ENCODE measurements at places on chromosomes 3 and 15. TPM values are rescaled to one million over a fixed set of nuclear protein-coding genes. Genes with fewer than 3 reads are reported as not detected.

ALG1L2 gene
- not detected for total RNA-seq

TF gene
- 0.08 TPM for total RNA-seq

EPHA3 gene
- 0.78 TPM for total RNA-seq

SLC12A1 gene
- 0.13 TPM for total RNA-seq

ELL3 gene
- 3.7 TPM for total RNA-seq

CD200R1 gene
- not detected for total RNA-seq

GASK1A gene
- total RNA-seq = 1.1 TPM

SLC2A2 gene
- not detected for total RNA-seq

SNAPC5 gene
- total RNA-seq = 17.5 TPM

FGF7 gene
- total RNA-seq = 162 TPM

ALDH1L1 gene
- not detected for total RNA-seq

ISL2 gene
- total RNA-seq = 1.6 TPM

LRRK1 gene
- 9.8 TPM for total RNA-seq

PRICKLE2 gene
- 26.1 TPM for total RNA-seq

LRRC49 gene
- 23.9 TPM for total RNA-seq
